ENCODE measurements at places on chromosomes 1 and 21. TPM values are rescaled to one million over a fixed set of nuclear protein-coding genes. Genes with fewer than 3 reads are reported as not detected.

Gene WLS
- not detected for total RNA-seq

DNA sequence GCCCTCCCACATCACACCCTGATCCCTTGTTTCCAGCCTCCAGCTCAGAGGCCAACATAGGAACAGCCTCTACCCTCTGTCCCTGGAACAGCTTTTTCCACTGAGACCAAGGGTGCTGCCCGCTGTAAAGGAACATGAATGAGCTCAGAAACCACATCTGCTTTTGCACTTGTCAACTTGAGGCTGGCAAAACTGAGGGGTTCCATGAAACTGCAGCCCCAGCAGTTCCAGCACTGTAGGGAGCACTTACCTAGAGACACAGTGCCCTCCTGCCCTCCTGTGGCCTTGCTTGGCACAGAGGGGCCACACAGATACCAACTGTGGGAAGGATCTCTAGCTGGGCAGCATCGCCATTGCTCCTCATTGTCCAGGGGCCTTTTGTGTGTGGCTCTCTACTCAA is 51.7 kb downstream of the ITPKB start:
- no peak for DNase-seq

- DNase-seq, result no peak
Observed at GRCh38 chr1:91513160-91513559, 12.5 kb downstream of the CDC7 start.

Gene PDPN
- total RNA-seq, result not detected

DNA sequence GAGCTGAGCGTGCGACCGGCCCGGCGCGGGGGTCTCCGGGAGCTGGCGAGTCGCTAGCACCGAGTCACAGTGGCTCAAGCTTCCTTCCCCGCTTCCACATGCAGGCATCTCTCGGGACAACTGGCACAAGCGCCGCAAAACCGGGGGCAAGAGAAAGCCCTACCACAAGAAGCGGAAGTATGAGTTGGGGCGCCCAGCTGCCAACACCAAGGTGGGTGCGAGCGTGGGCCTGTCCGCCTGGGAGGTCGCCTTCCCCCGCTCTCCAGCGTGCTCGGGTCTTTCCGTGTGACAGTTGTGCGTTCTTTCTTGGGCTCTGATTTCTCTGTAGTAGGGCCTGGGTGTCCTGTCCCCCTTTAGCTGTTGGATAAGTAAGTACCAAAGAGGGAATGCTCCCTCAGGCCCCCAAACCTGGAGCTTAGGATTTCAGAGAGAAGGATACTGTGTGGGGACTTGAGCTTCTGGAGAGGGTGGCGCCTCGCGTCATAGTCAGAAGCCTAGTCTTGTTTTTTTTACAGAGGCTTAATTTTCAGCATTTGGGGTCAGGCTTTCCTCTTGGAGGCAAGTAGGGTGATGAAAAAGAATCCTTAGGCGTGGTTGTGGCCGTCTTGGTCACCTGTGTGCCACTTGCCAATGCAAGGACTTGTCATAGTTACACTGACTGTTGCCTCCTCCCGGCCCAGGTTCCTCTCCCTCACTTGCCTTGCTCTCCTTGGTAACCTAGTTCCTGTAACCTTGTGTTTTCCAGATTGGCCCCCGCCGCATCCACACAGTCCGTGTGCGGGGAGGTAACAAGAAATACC is 790 bp downstream of the RPS8 start:
- no peak for DNase-seq

DNA sequence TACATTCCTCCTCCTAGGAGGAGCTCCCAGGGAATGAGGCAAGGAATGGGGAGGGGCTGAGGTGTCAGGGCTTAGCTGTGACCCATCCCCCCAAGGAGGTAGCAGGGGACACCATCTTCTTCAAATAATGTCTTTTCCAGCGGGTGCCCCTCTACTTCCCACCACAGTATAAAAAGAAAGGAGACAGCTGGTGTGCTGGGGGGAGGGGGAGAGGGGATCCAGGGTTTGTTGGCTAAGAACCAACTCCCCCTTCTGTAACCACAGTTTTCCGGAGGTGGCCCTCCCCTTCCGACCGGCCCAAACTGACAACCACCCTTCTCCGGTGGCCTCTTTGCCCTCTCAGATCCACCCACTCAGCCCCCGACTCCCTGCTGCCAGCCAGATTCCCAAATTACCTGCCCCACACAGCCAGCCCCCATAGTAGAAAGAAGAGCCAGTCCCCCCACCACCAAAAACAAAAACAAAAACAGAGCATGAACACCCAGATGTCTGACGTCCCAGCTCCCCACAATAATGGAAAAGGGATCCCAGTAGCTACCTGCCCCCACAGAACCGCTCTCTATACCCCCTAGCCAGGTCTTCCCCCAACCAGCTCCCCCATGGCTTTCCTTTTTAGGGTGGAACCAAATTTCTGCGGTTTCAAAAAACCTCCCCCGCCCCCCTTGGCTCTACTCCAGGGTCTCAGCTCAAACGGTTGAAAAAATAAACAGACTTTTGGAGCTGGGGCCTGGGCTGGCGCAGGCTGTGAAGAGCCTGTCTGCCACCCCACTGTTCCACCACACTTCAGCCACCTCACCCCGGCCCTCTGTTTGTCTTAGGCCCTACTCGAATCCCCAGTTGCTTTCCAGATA is 2.1 kb downstream of the ARHGEF2 start:
- DNase-seq, result no peak

Gene LIX1L
- total RNA-seq, result 30.1 TPM

DNA sequence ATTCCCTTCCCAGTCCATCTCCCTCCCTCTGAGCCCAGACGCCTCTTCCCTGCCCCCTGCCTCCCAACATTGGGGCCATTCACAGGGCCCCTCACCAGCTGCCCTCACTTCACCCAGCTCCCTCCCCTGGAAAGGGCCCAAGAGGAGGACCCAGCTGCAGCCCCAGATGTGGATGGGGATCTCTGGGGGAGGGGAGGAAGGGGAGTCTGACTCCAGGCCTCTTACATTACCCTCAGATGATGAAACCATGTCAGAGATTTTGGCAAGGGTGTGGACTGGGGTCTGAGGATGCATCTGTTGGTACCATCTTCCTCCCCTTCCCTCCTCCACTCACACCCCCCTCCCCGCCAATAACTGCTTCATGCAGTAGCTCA is 1.1 kb upstream of the KIF21B start:
- no peak for DNase-seq

GRCh38 chr1:155977690-155978324 is 540 bp downstream of the ARHGEF2 start:
- peak; percentile 44 for DNase-seq

DNA sequence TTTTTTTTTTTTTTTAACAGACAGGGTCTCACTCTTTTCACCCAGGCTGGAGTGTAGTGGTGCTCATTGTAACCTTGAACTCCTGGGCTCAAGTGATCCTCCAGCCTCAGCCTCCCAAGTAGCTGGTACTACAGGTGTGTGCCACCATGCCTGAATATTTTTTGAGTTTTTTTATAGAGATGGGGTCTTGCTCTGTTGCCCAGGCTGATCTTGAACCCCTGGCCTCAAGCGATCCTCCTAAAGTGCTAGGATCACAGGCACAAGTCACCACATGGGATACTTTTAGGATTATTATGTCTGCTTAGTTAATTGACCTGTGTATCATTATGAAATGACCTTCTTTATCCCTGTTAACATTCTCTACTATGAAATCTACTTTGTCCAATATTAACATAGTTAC is 38.0 kb downstream of the RASSF5 start:
- DNase-seq, result no peak

DNA sequence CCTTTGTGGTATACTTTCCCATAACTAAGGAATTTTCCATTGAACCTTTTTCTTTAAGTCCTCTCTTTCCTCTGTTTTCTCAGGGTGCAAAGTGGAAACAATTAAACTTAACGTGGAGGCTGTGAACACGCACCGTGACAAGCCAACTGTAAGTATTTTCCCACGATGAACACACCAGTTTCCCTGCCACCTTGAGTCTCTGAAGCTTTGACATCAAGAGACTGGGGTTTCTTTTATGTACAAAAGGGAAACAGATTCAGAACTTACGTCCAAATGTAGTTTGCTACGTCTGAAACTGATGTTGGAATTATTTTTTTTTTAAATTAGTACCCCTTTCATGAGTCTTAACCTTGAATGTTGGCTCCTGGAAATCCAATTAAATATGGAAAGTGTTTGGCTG is 17.2 kb upstream of the C4BPB start:
- no peak for DNase-seq

DNA sequence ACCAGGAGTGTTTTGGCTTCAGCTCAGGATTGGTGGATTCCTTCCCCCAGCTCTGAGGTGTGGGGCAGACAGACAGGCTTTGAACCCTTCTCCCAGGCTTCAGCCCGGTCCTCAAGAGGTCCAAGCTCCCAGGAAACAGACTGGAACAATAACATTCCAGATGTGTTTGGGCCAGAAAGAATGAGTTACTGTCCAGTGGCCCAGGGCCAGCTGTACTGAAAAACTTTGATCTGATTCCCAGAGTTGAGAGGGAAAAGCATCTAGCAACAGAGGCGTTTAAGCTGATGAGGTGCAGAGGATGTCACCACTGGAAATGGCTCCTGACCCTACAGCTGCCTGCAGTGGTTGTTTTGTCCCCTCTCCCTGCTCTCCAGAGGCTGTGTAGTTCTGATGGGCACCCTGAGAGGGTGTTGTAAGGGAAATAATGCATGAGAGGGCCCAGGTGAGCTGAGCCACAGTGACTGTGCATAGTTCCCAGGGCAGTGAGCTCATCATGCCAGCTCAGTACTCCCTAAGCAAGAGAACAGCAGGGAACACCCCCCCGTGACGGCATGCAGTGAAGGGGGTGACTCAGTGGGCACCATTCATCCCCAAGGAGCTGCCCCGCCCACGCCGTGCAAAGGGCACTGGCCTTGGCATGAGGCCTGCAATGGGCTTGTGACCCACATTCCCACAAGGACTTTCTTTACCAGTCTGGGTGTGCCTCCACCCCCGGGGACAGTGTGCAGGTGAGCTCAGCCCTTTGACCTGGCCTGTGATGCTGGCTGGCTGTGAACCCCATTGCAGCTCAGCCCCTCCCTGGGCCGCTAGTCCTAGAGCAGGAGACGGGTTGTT is 13.8 kb upstream of the SFN start:
- DNase-seq, result no peak

Gene ADAMTSL4
- total RNA-seq, result 0.11 TPM

GRCh38 chr1:31961536-31961935 is 23.4 kb upstream of the PTP4A2 start:
- no peak for DNase-seq

GRCh38 chr1:65866439-65866838 is 73.7 kb downstream of the PDE4B start:
- DNase-seq, result no peak

Gene KCNA3
- 20.0 TPM for total RNA-seq

Gene KCNJ9
- not detected for total RNA-seq

Gene C1orf94
- total RNA-seq, result not detected

Gene KCNN3
- total RNA-seq, result 1.1 TPM

- no peak for DNase-seq
Observed at GRCh38 chr1:38128926-38129453, 82.4 kb upstream of the POU3F1 start.

Gene CELA2A
- total RNA-seq, result not detected

Gene RYR2
- total RNA-seq, result not detected

DNA sequence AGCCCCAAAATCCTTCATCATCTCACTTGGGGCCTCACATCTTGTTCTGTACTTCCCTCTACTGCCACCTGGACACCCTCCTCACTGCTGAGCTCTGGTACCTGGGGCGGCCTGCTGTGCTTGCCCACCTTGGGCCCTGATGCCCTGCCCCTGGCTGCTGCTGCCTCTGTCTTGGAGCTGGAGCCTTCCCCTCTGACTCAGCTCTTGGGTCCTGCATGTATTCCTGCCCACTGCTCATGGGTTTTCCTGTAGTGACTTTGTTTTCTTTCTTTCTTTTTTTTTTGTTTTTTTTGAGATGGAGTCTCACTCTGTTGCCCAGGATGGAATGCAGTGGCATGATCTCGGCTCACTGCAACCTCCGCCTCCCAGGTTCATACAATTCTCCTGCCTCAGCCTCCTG is 37.5 kb downstream of the TRAPPC10 start:
- no peak for DNase-seq

Gene CRP
- not detected for total RNA-seq

Gene TRAF3IP3
- 166 TPM for total RNA-seq

- no peak for DNase-seq
Observed at GRCh38 chr1:38500891-38501290, 358.7 kb downstream of the RRAGC start.

DNA sequence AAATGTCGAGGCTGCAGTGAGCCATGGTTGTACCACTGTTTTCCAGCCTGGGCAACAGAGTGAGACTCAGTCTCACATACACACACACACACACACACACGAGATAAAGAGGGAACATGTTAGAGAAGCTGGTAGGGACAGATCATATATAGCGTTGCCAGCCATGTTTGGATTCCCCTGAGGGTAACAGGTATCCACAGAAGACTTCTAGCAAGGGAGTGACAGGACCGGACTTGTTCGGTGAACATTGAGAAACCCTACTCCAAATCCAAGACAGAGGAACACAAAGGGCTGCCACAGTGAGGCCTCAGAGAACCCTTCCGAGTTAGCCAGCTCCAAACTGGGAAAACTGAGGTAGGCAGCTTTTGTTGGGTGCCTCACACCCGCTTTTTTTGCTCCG is 3.7 kb upstream of the SARS1 start:
- DNase-seq, result no peak

Gene CD1E
- total RNA-seq, result not detected

DNA sequence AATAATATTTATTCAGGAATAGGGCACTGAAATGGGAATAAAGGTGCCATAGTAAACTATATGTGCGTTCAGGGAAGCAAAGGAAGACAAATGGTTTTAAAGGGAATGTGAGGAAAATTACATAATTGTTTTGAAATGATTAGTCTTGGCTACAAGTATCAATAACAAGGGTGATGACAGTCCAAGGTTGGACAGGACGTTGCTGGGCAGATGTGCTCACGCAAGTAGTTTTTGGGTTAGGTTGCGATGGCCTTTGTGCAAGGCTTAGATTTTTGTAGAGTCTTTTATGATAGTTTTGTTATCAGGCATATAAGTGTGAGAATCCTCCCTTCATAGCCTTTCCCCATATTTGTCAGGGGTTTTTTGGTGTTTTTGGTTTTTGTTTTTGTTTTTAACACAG is 57.0 kb downstream of the SPATA6 start:
- DNase-seq, result no peak

Gene INTS11
- 151 TPM for total RNA-seq

GRCh38 chr21:34268493-34268892 is 95.3 kb upstream of the KCNE2 start:
- no peak for DNase-seq

Gene C1orf52
- total RNA-seq, result 31.4 TPM

Gene AIRE
- total RNA-seq, result 0.10 TPM

- DNase-seq, result no peak
Observed at GRCh38 chr1:174497478-174497877, 49.7 kb downstream of the GPR52 start.

- DNase-seq, result no peak
Observed at GRCh38 chr1:169745015-169745861, 11.4 kb upstream of the SELE start.

Measured in activated B cell treated with CpG ODN at 0.5 μM for 24 hours (primary cell).